Nasal cavity respiratory epithelium epithelial cell of viscerocranial mucosa (primary cell): ENCODE measurements at places on chromosomes 2 and 18. TPM values are rescaled to one million over a fixed set of nuclear protein-coding genes. Genes with fewer than 3 reads are reported as not detected.

Gene ZNF519
- total RNA-seq, result 1.0 and 2.3 TPM in 2 replicates

Gene TRABD2A
- total RNA-seq, result 1.00 and 1.4 TPM in 2 replicates

Gene AGXT
- total RNA-seq, result not detected in 2 replicates

Gene ADGRF3
- 0.07 TPM in 1 of 2 replicates, not detected in the other for total RNA-seq

Gene CHRNA1
- not detected in 2 replicates for total RNA-seq

Gene UGT1A10
- 1.2 TPM in 1 of 2 replicates, not detected in the other for total RNA-seq

Gene KIF1A
- total RNA-seq, result 0.07 TPM in 1 of 2 replicates, not detected in the other

Gene NETO1
- total RNA-seq, result not detected in 2 replicates

Gene CENPA
- total RNA-seq, result under 0.01 and 0.07 TPM in 2 replicates

Gene EDAR
- 0.14 and 0.34 TPM in 2 replicates for total RNA-seq

Gene SFT2D3
- 3.8 and 4.1 TPM in 2 replicates for total RNA-seq

Gene MC4R
- not detected in 2 replicates for total RNA-seq

Gene RGPD3
- total RNA-seq, result 0.34 and 0.43 TPM in 2 replicates

Gene UCN
- total RNA-seq, result 1.0 and 1.1 TPM in 2 replicates

Gene VIT
- total RNA-seq, result not detected in 2 replicates

Gene EFHD1
- 0.07 TPM in 1 of 2 replicates, not detected in the other for total RNA-seq

Gene G6PC2
- not detected in 2 replicates for total RNA-seq

Gene FNDC4
- total RNA-seq, result 2.8 and 6.8 TPM in 2 replicates

Gene DSG4
- total RNA-seq, result under 0.01 TPM in 1 of 2 replicates, not detected in the other

Gene COL4A4
- under 0.01 and 0.43 TPM in 2 replicates for total RNA-seq

Gene DUSP2
- 6.2 and 13.0 TPM in 2 replicates for total RNA-seq

Gene OR6B2
- not detected in 2 replicates for total RNA-seq

Gene DES
- not detected in 2 replicates for total RNA-seq

Gene SRD5A2
- total RNA-seq, result under 0.01 and 0.07 TPM in 2 replicates

Gene CCT4
- total RNA-seq, result 146 and 158 TPM in 2 replicates

Gene NT5DC4
- total RNA-seq, result 0.07 TPM in 1 of 2 replicates, not detected in the other

Gene PRKAG3
- not detected in 2 replicates for total RNA-seq

Gene TMEM200C
- total RNA-seq, result under 0.01 TPM in 1 of 2 replicates, not detected in the other

Gene CPS1
- total RNA-seq, result 16.1 and 27.0 TPM in 2 replicates

Gene PLB1
- total RNA-seq, result 0.34 and 1.6 TPM in 2 replicates

Gene PID1
- 3.3 and 3.8 TPM in 2 replicates for total RNA-seq

Gene SERPINB4
- total RNA-seq, result 1.7 and 63.5 TPM in 2 replicates

Gene COPS8
- total RNA-seq, result 79.2 and 83.7 TPM in 2 replicates

Gene RBMS1
- total RNA-seq, result 31.4 and 67.2 TPM in 2 replicates

Gene CYP1B1
- 30.4 and 114 TPM in 2 replicates for total RNA-seq

Gene GPR45
- total RNA-seq, result not detected in 2 replicates

Gene ERBB4
- total RNA-seq, result 0.14 TPM in 1 of 2 replicates, not detected in the other

Gene REG3A
- total RNA-seq, result not detected in 2 replicates

Gene RDH14
- 19.5 and 19.9 TPM in 2 replicates for total RNA-seq

Gene ANKRD30B
- not detected in 2 replicates for total RNA-seq

Gene SULT1C2
- total RNA-seq, result 0.07 and 0.34 TPM in 2 replicates

Gene ATOH8
- 0.07 TPM in 1 of 2 replicates, not detected in the other for total RNA-seq

Gene SMAD4
- total RNA-seq, result 41.0 and 106 TPM in 2 replicates

Gene ACVR2A
- total RNA-seq, result 8.2 and 15.4 TPM in 2 replicates
